ENCODE measurements at places on chromosomes 7 and 10.

GRCh38 chr7:92158660-92159575, 20.0 kb downstream of the LRRD1 start:
- no peak for DNase-seq

- DNase-seq: no peak
Observed at GRCh38 chr7:69678494-69679187, 80.4 kb downstream of the AUTS2 start.

DNA sequence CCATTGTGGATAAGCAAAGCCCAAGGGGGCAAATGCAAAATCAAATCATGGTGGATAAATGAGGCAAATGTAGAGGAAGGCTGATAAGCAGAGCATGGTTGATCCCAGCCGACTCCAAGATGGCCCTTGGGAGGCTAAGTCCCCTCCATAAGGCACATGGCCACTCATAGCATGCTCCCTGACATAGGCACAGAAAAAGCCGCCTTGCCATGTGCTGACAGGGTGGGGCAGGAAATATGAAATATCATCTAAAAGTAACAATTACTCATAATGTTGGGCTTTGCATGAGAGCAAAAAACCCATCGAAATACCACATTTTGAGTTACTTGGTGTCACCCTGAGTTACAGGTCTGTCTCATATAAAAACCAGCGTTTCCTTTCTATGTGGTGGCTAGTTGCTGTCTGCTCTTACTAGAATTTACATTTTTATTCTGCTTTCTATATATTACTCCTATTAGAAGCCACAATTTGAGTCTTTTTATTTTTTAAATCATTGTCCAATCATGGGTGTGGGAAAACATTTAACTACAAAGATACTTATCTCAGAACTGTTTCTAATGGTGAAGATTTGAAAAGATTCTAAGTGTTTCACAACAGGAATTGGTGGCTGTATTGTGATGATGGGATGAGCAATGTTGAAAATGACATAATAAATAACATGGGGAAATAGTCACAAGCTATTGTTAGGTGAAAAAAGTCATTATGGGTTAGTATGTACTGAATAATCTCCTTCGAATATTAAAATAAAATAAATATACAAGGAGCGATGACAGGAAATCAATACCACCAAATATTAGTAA, 102.7 kb downstream of the CUBN start:
- no peak for DNase-seq

- DNase-seq: no peak
Observed at GRCh38 chr7:22288202-22288601, 68.8 kb downstream of the RAPGEF5 start.

DNA sequence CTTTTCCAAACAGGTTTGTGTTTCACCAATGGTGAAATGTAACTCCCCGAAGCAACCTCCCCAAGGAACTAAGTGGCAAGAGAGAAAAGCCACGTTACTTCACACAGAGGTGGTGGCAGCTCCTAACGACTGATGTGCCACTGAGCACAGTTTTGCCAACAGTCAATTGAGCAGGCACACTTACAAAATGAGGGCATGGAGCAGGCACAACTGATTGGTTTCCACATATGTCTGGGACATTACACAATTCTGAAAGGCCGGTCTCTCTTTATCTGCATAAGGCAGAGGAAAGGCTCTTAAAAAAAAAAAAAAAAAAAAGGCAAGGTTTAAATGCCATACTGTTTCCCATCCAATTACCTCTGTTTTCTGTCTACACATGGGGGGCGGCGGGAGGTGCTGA, 86.7 kb downstream of the GFRA1 start:
- DNase-seq: no peak

DNA sequence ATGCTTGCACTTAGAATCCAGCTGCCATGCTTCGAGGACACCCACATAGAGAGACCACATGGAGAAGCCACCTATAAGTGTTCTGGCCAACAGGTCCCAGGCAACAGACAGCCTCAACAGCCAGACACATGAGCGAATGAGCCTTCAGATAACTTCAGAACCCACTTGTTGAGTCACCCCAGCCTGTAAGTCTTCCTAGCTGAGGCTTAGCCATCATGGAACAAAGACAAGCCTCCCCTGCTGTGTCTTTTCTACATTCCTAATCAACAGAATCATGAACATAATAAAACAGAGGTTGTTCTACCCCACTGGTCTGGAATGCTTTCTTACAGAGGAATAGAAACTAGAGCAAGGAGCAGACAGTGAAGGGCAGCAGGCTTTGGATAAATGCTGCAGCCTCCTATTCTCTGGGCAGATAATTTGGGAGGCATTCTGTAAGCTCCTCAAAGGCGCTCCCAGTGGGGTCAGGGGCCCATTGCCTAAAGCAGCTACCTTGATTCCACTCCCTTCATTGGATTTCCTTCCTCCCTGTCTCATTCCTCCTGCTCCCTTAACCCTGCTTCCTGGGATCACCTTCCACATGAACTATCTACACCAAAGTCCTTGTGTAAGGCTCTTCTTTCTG, 4.6 kb downstream of the TLL2 start:
- DNase-seq: no peak

- DNase-seq: no peak
Observed at GRCh38 chr10:119867317-119867716, 5.3 kb downstream of the MCMBP start.

DNA sequence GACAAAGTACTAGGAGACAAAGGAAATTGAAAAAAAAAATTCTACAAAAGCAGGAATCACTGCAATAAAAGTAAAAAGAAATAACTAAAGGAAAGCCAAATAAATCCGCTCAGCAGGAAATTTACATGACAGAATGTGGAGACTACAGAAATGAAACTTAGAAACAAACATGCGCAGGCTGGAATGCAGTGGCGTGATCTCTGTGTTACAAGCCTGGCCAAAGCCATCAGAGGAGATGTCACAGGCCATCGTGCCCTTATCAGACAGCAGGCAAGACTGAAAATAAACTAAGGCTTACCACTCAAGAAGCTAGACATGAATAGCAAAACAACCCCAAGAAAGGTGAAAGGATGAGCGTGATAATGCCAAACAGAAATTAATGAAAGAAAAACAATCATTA, 6.3 kb upstream of the CAMK2B start:
- no peak for DNase-seq

- no peak for DNase-seq
Observed at GRCh38 chr7:30330134-30331111, 46.0 kb downstream of the ZNRF2 start.

DNA sequence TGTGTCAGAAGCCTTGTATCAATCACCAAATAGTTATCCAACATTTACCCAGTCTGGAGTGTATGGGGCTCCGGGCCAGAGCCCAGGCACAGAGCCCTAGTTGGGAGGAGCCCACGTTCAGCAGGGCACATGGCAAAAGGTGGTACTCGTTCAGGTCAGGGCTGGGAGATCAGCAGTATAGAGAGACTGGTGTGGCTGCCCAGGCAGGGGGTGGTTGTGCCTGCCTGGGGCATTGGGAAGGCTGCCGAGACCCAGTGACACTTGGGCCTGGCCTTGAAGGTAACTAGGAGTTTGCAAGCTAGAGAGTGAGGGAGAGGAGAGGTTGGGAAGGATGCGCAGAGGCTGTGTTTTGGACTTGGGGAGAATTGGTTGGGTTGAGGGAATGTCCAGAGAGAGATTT, 48.9 kb upstream of the IGFBP3 start:
- DNase-seq: peak; percentile 22

GRCh38 chr10:21340331-21340730, 185.2 kb downstream of the SKIDA1 start:
- DNase-seq: no peak

GRCh38 chr7:6116211-6116610, 85.0 kb downstream of the ANKRD61 start:
- DNase-seq: no peak

DNA sequence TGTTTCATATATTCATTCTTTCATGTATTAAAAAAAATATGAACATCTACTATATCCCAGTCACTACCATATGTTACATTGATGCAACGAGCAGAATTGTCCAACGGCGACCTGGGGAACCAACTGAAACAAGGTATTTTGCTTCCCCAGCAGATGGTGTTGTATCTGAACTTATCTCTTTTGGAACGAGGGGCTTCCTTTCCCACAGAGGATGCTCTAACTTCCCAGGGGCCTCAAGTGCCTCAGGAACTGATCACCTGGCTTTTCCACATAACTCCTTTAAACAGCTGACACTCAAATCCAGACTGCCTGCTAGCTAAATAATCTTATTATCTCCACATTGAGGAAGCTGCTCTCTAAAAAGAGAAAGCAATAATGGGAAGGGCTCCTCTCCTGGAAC, 259.3 kb downstream of the HTR7 start:
- no peak for DNase-seq

DNA sequence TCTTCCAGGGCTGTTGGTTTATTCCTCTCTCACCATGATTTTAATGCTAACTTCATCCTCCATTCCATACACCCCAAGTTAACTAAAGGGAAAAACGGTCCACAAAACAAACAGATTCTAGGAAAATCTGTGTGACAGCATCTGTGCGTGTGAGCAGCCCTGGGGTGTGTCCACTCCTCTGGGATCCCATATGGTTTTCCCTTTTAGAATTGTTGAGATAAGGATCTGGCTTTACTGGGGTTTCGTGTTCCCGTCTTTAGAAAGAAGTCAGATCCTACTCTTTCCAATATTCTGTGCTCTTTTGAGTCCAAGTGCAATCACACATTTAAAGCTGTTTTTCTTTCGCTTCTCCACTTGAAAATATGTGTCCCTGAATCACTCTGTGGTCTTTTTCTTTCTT, 257.1 kb downstream of the KLF6 start:
- DNase-seq: no peak

DNA sequence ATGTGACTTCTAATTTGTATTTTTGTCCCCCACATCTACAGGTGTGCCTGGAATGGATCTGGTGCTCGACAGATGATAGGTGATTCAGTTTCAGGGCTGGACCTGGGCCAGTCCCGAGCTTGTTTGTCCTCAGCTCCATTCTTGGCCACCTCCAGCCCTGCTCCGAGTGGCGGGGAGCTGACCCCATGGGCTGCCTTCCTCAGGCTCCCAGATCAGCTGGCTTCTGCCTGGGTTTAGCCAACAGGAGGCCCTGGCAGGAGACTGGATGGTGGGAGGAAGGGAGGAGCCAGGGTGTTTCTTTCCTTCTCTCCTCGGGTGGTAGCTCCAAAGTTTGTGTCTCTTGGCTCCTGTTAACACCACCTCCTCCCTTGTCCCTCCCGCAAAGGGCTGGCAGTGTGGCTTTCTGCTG, 75.2 kb downstream of the CDH23 start:
- DNase-seq: no peak

DNA sequence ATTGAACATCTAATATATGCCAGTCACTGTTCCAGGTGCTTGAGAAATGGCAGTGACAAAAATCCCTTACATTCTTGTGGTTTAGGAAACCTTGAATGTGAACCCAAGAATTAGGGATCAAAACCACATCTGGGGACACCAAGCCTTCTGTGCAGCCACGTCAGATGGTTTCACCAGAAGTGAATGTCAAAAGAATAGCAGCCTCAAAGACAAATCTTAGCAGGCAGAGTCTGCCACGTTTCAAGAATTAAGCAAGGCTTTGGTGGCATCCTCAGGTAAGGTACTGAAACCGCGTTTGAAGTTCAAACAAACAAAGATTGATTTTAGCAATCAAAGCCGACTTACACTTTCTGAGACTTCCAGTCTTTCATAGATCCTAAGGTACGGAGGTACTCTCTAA, 225.5 kb upstream of the GNAI1 start:
- DNase-seq: no peak

- no peak for DNase-seq
Observed at GRCh38 chr7:157096286-157097055, 42.3 kb upstream of the UBE3C start.

GRCh38 chr7:22166928-22167327, 190.0 kb downstream of the RAPGEF5 start:
- DNase-seq: no peak

DNA sequence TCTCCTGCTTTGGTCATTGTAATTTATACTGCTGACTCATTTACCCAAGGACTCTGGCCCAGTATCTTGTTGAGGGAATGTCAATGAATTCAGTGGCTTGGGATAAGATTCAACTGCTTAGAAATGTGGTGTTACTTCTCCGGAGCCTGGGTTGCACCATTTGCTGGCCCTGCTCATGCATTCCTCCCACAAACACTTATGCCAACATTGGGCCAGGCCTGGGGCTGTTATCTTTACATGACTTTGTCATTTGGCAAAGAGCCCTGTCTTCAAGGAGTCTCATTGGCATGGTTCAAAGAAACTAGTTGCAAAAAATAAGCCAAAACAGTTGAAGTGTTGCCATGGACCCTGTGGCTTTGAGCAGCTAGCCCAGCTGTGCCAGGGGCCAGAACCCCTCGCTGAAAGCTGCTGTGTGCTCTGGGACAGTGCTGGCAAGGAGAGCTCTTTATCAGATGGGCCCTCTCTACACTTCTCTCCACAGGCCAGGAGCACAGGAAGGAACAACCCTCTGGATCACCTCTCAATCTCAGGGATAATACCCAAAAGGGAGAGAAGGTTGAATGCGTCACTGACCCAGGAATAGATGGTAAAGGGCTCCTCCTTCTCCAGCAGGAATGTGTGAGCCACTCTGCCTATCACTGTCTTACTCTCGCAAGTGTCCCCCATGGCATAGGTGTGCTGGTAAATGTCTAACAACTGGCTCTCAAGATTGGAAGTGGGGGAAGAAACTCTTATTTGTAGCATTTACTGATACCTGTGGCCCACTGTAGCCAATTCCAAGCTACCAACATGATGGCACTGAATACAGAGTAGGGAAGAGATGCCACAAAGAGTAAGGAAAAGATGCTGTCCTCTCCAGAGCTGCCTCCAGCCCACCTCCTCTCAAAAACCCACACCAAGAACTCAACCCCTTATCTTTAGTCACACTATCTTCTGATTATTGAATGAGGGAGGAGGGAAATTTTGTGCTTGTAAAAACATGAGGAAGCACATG, 23.5 kb upstream of the PDE1C start:
- DNase-seq: no peak

- DNase-seq: no peak
Observed at GRCh38 chr7:90709501-90710465, 113.7 kb downstream of the CDK14 start.

- peak; percentile 71 for DNase-seq
Observed at GRCh38 chr7:65840446-65840845, 32.4 kb upstream of the VKORC1L1 start.

DNA sequence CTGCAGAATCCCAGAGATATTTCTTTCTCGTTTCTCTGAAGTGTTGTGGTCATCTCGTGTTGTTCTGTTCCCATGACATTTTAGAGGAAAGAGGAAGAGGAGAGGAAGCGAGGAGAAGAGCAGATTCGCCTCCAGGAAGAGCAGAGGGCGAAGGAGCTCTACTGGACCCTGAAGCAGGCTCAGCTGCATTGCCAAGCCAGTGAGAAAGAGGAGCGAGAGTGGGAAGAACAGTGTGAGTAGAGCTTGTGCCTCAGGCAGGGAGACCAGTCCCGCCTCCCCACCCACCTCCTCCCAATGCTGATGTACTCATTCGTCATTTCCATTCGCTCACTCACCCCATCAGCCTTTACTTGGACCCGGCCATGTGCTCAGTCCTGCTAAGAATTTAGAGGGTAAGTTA, 50.8 kb downstream of the SH2D4B start:
- DNase-seq: no peak

Measured in ecto neural progenitor cell (in vitro differentiated cells).